ENCODE measurements at places on chromosomes 3 and 15.

GRCh38 chr3:56782215-56782614, 19.5 kb downstream of the ARHGEF3 start:
- DNase-seq: no peak

DNA sequence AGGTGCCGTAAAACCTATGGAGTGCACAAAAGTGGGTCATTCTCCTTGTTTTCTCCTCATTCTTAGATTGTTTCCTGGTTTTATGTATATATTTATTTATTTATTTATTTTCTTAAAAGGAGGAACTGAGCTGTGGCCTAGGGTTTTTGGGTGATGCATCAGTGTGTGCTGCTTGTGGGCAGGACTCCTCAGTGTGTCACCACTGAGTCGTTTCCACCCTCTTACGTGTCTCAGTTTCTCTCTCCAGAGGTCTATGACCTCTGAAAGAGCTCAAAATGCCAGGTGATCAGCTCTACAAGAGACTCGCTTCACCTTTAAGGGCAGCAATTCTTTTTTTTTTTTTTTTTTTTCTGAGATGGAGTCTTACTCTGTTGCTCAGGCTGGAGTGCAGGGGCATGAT, 72.9 kb downstream of the CD200 start:
- no peak for DNase-seq

- DNase-seq: no peak
Measured at GRCh38 chr15:82043796-82044372, 1.9 kb downstream of the MEX3B start.

GRCh38 chr15:80679804-80680175, 15.3 kb upstream of the ABHD17C start:
- no peak for DNase-seq

Data from Right ventricle myocardium inferior (tissue), 1 donor.